CD4-positive, alpha-beta T cell treated with Interleukin-4 for 1 hour (primary cell): ENCODE measurements at places on chromosomes 16 and 17.

GRCh38 chr17:41750862-41751261 lies 16.4 kb upstream of the HAP1 start:
- DNase-seq: no peak

DNA sequence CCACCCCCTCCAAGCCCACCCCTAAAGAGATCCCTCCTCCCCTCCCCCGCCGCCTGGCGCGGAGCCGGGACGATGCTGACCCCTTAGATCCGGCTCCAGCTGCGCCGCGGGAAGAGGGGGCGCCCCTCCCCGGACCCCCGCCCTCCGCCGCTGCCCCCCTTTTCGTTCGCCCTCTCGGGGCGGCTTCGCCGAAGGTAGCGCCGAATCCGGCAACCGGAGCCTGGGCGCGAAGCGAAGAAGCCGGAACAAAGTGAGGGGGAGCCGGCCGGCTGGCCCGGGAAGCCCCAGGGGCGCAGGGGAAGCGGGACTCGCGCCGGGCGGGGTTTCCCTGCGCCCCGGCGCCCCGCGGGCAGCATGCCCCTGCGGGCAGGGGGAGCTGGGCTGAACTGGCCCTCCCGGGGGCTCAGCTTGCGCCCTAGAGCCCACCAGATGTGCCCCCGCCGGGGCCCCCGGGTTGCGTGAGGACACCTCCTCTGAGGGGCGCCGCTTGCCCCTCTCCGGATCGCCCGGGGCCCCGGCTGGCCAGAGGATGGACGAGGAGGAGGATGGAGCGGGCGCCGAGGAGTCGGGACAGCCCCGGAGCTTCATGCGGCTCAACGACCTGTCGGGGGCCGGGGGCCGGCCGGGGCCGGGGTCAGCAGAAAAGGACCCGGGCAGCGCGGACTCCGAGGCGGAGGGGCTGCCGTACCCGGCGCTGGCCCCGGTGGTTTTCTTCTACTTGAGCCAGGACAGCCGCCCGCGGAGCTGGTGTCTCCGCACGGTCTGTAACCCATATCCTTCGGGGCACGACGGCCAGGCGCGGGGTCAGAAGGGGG lies 623 bp downstream of the CACNA1G start:
- no peak for DNase-seq

DNA sequence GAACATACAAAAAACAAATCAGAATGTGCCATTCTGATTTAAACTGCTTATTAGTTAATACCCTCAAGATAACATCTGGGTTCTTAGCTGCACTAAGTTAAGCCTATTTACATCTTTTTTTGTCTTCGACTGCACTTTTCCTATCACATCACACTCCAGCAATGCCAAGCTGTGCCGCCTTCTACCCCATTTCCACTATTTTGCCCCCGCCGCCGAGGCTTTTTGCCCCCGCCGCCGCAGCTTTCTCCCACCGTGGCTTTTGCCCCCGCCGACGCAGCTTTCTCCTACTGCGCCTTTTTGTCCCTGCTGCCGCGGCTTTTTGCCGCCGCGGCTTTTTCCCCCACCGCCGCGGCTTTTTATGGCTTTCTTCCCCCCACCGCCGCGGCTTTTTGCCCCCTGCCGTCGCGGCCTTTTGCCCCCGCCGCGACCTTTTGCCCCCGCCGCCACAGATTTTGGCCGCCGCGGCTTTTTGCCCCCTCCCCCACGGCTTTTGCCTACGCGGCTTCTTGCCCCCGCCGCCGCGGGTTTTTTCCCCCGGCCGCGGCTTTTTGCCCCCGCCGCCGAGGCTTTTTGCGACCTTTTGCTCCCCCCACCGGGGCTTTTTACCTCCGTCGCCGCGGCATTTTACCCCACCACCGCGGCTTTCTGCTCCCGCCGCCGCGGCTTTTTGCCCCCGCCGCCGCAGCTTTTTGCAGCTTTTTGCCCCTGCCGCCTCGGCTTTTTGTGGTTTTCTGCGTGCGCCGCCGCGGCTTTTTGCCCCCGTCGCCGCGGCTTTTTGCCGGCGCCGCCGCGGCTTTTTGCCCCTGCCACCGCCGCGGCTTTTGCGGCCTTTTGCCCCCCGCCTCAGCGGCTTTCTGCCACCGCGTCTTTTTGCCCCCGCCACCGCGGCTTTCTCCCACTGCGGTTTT lies 331.4 kb upstream of the WSB1 start:
- no peak for DNase-seq

DNA sequence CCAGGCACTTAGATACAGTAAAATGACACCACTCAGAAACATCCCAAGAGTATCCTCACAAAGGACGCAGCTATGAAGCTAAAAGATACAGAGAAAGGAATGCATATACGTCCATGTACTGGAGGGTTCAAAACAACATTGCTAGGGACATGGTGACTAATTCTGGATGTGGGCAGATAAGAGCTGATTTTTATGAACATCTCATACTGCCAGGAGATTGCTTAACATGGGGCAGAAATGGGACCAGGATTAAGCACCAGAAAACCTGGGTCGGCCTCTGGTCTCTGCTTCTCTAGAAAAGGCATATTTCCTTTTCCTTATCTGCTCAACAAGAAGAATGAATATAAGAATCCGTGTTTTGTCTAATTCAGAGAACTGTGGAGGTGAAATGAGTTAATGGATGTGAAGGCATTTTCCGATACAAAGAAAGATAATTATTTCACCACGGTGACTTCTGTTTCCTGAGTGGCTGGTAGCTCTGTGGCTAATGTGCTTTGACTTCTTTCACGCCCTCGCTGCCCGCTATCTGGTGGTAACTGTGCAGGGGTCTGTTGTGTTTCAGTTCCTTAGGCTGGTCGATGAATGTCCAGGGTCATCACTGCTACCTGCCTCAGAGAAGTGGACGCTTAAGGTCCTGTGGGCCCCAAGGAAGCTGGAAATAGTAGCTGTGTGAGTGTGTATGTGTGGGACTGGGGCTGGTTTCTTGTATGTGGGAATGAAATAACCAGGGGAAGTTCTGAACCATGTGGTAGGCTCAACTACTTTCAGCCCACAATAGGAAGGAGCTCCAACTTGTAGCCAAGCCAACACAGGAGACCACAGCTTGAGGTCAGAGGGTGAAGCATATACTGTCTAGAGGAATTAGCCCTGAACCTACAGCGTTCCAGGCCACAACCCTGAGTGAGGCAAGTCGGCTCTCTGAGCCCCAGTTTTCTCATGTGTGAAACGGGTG lies 15.8 kb upstream of the CCL5 start:
- DNase-seq: peak; percentile 63

DNA sequence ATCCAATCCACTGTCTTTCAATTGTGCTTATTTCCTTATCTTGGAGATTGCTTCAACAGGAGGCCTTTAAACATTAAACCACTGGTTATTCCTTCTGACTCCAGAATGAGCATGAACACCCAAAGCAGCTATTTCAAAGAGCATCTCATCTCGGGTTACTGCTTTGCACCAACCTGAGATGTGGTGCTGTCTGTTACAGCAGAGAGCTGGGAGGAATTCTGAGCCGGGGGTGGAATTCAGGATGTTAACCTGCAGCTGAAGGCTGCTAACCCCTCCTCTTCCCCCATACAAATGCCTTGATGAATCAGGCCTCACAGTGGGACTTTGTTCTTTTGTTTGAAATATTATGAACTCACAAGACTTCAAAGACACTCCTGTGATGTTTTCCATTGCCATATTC lies 113.1 kb downstream of the SHISA9 start:
- no peak for DNase-seq

DNA sequence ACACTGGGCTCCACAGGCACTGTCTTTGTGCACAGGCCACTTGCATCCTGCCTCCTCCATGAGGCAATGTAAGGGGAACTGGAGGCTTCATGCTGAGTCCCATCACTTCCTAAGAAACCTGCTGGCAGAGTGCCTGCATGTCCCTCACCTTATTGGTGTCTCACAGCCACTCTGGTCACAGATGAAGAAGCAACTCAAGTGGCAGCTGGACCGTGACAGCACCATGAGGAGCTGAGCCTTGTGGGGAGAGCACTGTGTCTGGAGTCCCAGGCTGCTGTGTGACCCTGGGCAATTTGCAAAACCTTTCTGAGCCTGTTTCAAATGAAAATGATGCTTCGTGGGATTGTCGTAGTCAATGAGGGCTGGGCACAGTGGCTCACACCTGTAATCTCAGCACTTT lies 19.5 kb downstream of the ANKRD40 start:
- DNase-seq: no peak

GRCh38 chr17:38873640-38874380 lies 4.0 kb downstream of the LASP1 start:
- no peak for DNase-seq

DNA sequence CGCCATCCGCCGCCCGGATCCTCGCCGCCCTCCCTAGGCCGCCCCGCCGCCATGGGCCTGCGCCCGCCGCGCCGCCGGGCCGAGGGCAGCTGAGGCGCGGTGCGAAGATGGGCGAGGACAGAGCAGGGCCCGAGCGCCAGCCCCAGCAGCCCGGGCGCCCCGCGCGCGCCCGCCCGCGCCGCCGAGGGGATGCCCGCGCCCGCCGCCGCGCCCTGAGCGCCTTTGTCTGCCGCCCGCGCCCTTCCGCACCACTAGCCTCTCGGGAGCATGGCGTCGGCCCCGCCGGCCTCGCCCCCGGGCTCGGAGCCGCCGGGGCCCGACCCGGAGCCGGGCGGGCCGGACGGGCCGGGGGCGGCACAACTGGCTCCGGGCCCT lies 278 bp downstream of the RAB11FIP3 start:
- no peak for DNase-seq

GRCh38 chr16:81786868-81787267 lies 7.8 kb downstream of the PLCG2 start:
- no peak for DNase-seq

DNA sequence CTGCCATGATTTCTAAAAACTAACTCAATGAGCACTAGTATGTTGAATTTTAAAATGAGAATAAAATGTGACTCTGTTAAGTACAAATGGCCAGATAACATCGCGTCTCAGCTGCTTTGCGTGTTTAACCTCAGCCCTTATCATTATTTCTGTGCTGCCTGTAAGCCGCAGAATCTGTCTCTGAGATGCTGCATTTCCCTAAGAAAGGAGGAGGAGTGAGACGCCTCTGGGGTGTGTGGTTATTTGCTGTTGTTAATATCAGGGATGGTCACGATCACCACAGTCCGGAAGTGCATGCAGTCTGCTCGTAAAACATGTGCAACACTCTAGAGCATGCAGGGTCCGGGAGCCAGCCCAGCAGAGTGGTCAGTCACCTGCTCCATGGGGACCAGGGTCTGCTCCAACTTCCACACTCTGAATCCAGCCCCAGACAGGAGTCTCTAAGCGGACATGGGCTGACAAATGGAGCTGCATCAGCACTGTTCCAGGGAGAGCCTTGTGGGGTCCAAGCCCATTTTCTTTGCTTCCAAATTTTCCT lies 342.5 kb downstream of the MAF start:
- DNase-seq: no peak

DNA sequence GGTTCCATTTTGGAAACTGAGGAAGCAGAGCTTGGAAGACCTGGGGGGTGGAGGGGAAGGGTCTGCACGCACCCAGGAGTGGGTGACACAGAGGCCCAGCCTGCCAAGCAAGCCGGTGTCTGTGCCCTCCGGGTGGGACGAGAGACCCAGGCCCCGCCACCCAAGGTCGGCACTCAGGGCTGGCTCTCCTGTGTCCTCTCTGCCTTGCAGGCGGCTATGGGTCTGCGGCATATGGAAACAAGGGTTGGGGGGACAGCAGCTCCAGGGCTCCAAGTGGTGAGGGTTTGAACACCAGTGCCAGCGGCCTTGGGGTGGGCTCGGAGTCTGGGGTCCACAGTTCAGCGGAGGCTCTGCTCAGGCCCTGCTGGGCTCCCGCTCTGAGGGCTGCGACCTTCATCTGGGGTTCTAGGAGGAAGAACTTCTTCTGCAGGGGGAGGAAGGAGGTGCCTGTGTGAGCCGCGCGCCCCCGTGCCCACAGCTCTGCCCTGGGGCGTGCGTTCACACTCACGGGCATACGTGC lies 4.6 kb upstream of the CD7 start:
- no peak for DNase-seq

DNA sequence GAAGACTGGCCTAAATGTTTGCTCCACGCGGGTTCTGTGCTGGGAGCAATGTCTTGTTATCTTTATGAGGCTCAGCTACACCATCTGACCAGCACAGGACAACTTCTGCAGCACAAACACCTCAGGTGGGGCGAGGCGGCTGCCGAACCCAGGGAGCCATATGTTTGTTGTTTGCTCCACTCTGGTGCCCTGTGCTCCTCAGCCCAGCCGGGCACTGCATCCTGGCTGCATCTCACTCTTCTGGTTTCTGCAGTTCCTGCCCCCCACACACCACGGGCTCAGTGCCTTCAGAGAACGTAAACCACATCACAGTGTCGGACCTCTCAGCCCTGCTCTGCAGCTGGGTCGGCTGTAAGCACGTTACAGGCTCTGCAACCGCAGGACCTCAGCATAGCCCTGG lies 32.4 kb downstream of the MXRA7 start:
- peak; percentile 22 for DNase-seq

DNA sequence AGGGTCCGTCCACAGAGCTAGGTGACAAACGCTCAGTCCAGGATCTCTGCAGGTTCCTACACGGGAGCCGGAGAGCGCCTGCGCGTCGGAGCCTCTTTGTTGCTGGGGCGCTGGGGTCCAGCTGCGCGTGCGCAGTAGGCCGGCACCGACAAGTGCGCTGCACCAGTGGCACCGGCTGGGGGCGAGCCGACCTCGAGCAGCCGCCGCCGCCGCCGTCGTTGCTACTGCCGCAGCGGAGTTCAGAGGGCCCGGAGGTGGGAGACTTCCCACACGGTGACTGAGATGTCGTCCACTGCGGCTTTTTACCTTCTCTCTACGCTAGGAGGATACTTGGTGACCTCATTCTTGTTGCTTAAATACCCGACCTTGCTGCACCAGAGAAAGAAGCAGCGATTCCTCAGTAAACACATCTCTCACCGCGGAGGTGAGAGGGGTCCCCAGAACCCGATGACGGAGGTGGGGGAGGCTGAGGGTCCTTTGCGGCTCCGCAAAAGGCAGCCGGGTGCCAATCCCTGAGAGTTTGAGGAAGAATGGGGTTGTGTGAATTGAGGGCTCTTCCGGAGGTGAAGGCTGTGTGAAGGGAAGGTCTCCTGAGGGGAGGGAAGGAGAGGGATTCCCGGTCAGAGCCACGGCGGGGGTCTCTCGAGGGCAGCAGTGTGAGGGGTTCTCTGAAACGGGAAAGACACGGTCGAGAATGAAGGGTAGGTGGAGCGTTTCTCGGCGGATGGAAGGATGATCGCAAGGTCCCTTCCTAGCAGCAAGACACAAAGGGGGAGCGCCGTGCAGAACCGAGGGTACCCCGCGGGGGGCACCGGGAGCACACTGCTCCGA lies at the start of gene GDPD1:
TSS of gene GDPD1 (plus strand) at position 184 of the 831 bp plus-strand sequence. CDS start at position 283, 99 bp downstream.
- DNase-seq: peak; percentile 96

- no peak for DNase-seq
Measured at GRCh38 chr16:28617874-28618273, 8.0 kb upstream of the SULT1A1 start.

- peak; percentile 80 for DNase-seq
Measured at GRCh38 chr17:44779211-44780025, 20.6 kb downstream of the ADAM11 start.

GRCh38 chr17:69367298-69367697 lies 40.4 kb upstream of the ABCA5 start:
- DNase-seq: no peak

DNA sequence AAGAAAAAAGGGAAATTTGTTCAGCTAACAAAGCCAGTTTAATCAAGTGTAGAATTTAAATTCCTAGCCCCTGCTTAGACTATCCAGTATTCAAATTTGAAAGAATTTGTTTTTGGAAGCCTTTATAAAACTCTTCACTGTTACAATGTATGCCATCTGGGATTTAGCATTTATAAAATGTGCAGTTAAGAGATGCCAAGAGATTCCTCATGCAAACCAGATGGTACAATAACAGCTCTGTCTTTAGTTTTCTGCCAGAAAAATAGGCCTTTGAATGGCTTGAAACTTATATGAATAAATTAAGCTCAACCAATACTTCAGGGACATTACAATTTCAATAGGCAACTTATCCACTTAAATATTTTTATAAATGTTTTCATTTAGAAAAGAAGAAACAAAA lies 6.8 kb upstream of the ANKS4B start:
- no peak for DNase-seq

- no peak for DNase-seq
Measured at GRCh38 chr17:33292981-33293867, at the start of gene ASIC2. Gene ASIC2 (minus strand): TSS chr17:33293295.
